ENCODE measurements at places on chromosomes 5 and 9. TPM values are rescaled to one million over a fixed set of nuclear protein-coding genes. Genes with fewer than 3 reads are reported as not detected.
A peak's percentile ranks its signal among the peaks of the same experiment; 100 is the strongest.

- DNase-seq: no peak
Measured at GRCh38 chr9:76090909-76091308, 200.4 kb downstream of the PCSK5 start.

GRCh38 chr5:37847978-37848425, 8.2 kb upstream of the GDNF start:
- peak; percentile 56 for DNase-seq

C9orf40 gene
- 3.0 TPM for total RNA-seq

NKD2 gene
- total RNA-seq: 0.10 TPM

DNA sequence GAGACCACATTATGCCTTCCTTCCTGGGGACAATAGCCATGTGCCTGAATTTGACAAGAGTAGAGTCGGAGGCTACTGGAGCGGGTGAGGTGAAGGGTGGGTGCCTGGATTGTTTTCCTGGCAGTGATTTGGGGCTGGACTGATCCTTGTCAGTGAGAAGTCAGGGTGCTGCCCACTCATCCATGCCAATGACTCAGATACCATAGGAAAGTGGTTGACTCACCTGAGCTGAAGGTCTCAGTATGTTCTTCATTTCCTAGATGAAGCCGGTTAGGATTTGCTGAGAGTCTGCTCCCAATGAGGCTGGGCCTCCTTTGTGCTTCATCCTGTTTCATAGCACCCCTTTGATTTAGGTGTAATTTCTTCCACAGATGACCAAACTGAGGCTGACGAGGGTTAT, 366.0 kb downstream of the KDM4C start:
- peak; percentile 94 for DNase-seq

DNA sequence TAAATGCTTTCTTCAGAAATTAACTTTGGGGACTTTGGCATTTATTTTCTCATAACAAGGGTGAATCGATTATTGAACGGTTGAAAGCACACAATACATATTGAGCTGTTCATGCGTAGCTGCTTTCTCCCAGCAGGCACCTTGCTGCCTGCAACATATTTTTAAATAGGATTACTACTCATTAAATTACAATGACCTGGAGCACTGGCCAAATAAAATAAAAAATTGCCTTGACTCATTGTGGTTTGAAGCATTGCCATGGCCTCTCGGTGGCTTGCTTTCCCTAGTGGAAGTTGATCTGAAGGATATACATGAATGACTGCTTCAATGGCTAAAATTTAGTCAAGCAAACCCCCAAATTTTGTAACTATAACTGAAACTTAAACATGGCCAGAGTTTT, 181.6 kb upstream of the NUDT12 start:
- peak; percentile 75 for DNase-seq

ARSI gene
- 7.3 TPM for total RNA-seq

CAMSAP1 gene
- 39.8 TPM for total RNA-seq

GRCh38 chr9:5352637-5353248, 13.1 kb upstream of the RLN1 start:
- no peak for DNase-seq

DNA sequence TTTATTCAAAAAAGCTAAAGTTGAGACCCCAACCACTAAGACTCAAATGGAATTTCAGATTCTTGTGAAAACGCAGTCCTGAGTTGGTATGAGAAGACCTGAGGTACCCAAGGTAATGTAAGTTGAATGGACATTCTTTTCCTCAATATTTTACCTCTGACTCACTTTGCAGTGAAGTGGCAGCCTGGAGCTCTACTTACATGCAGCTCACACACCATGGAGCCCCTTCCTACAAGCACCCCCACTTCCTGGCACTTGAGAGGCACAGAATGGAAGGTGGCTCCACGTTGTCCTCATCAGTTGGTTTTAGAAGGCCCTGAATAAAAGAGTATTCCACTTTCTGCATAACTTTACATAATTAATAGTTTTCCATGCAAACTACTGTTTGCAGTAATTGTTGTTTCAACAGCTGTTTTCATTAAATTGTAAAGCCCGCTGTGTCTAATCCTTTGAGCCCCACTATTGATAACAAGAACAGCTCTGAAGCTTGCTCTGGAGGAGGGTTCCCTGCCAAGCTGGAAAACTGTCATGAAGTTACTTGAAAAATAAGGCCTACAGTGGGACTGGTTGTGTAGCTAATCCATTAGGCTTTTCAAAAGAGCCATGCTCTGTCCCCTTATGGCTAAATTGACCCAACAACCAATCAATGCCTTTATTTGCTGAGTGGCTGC, 102.2 kb upstream of the SPATA31D4 start:
- DNase-seq: peak; percentile 94

- DNase-seq: no peak
Measured at GRCh38 chr9:135198586-135199285, 111.3 kb downstream of the OLFM1 start.

ZFP2 gene
- 6.4 TPM for total RNA-seq

LTC4S gene
- 0.80 TPM for total RNA-seq

DNA sequence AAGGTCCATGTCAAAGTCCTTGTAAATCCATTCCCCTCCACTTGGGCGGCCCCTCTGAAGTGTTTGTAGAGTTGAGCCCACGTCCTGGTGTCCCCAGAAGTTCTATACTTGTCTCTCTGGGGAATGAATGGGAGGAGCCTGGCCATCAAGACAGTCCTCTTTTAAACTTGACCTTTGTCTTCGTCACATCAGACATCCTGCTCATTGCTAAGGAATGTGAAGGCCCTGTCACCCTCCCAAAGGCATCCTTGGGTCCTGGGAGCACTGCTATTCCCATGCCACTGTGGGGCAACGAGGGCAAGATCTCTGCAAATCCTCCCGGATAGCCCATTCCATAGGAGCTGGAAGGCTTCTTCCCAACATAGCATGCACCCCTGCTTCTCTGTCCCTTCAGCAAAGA, 235.5 kb downstream of the SLIT3 start:
- no peak for DNase-seq

DNA sequence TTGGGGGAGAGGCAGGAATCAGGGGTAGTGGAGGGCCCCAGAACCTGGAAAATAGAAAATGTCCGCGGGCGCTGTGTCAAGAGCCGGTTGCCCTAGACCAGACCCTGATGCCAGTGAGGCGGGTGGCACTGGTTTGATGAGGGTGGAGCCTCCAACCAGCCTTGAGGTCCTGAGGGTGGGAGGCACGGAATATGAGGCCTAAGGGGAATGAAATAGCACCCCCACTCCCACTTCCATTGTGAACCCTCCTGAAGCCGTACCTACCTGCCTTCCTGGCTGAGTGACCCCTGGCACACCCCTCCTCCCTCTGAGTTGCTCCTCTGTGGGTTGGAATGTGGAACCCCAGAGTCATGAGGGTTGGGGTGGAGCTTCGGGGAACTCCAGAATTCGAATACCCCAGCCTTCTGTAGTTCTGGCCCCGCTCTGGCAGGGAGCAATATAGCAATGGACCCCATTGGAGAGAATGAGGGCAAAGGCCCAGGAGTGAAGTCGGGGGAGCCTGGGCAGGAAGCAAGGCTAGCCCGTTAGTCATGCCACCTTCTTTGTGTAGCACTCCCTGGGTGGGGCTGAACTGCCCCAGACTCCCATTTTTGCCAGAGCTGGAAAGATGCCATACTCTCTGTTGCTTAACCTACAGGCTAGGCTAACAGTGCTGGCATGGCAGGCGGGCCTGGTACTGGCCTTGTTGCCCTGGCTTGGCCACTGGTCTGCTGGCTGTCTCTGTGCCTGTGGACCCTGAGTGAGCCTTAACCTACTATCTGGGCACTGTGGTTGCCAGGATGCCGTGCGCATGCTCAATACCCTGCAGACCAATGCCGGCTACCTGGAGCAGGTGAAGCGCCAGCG, 1.0 kb downstream of the FPGS start:
- DNase-seq: peak; percentile 84

- no peak for DNase-seq
Measured at GRCh38 chr9:109923471-109923760, 143.4 kb downstream of the PALM2AKAP2 start.

DNA sequence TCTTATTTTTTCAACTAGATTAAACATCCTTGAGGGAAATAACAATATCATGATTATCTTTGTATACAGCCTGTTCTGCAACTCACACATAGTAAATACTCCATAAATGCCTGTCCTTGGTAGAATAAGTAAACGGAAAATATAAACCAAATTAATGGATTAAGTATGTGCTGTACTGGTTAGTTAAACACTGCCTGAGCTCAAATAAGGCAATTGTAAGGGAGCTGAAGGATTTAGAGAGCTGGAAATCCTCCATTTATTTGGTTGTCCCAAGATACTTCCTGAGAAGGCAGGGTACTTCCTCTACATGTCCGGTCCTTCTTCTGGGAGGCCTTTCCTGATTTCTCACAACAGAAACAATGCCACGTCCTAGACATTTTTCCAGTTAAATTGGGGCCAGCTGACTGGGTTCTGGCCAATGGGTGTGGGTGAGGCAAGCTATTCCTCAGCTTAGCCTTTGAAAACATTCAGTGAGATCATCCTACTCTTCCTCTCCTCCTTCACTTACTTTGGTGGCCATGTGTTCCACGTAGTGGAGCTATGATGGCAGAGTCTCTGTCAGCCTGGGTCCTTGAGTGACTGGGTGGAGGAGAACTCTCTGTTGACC, 8.5 kb upstream of the C1QTNF3 start:
- no peak for DNase-seq

- DNase-seq: no peak
Measured at GRCh38 chr9:87433853-87434252, 63.8 kb upstream of the DAPK1 start.

DNA sequence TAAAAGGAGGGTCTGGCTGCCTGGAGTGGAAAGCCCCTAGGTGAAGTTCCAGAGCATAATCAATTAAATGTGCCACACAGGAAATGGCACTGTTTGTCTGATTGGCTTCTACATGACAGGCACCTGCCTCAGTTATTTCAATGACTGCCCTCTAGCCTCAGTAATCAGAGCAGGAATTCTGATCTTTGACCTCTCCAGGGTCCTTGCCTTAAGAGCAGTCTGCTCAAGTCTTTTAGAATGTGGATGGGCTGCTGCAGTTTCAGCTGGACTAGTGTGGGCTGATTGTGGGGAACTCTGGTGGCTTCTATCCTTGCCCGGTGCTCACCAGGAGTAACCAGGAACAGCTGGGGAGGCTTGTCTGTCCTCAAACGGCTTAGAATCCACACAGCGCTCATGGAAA, 98.9 kb downstream of the LIX1 start:
- DNase-seq: no peak

DNA sequence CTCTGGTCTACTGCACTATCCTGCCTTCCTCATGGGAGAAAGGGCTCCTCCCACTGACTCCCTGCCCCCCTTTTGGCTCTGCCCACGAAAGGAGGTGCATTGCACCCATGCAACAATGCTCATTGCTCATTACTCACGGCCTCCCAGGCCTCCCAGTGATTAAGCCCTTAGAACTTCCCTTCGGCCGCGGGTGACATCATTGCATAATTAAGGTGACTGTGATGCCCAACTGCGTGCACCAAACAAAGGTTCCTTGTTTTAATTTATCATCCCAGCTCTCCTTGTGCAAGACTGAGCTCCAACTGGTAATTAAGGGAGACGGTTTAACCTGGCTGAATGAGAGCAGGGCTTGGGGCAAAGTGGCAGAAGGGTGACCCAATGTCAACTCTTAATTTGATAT, 180.4 kb downstream of the GAS1 start:
- DNase-seq: peak; percentile 96

DNA sequence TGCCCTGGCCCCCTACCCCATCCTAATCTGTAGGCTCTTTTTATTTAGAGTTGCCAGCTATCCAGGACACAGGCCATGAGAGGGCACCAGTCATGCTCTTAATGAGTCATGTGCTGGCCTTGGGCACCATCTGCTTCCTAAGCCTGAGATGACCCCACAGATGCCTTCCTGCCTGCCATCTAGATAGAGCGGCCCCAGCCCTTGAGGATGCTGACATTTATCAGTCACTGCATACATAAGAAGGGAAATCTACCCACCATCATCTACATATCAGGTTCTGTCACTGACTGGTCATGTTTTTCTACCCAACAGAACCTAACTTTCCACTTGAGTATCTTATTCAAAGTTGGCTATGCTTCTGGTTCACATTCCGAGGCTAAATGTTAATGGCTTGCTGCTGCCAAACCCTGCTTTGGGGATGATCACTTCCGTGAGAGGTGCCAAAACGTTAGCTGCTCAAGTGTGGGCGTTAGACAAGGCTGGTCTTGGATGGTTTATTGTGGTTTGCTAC, 49.9 kb upstream of the TTC23L start:
- peak; percentile 54 for DNase-seq
